Activated T-helper 1 cell treated with anti-CD3 and anti-CD28 coated beads, Interleukin-12 subunit alpha, Interleukin-12 subunit beta, Interleukin-2, Interleukin-4 antibody, amounts not matched to agents 30 ng/mL and 10 ng/mL and 1 ng/mL, durations not matched to agents 14 hours and 24 hours and 36 hours (primary cell): ENCODE measurements at places on chromosomes 6 and 20. TPM values are rescaled to one million over a fixed set of nuclear protein-coding genes. Genes with fewer than 3 reads are reported as not detected.

TBXT gene
- total RNA-seq: not detected in 2 replicates

XPO5 gene
- 135 and 149 TPM in 2 replicates for total RNA-seq

PLN gene
- not detected in 2 replicates for total RNA-seq

TOX2 gene
- total RNA-seq: 4.0 and 4.8 TPM in 2 replicates

LRRN4 gene
- total RNA-seq: not detected in 2 replicates

TGM3 gene
- total RNA-seq: not detected in 2 replicates

CST5 gene
- not detected in 2 replicates for total RNA-seq

ATRN gene
- 10.9 and 11.9 TPM in 2 replicates for total RNA-seq

VGLL2 gene
- total RNA-seq: not detected in 2 replicates

ENTPD6 gene
- 42.5 and 43.5 TPM in 2 replicates for total RNA-seq

SSTR4 gene
- total RNA-seq: not detected in 2 replicates

BTN2A1 gene
- total RNA-seq: 19.9 TPM in 2 replicates

CAGE1 gene
- 0.13 and 0.20 TPM in 2 replicates for total RNA-seq

ADGRF4 gene
- total RNA-seq: not detected in 2 replicates

SIGLEC1 gene
- not detected in 2 replicates for total RNA-seq

HRH3 gene
- total RNA-seq: not detected in 2 replicates

TCF21 gene
- not detected in 2 replicates for total RNA-seq

FRS3 gene
- total RNA-seq: 5.2 and 5.3 TPM in 2 replicates

FBXO30 gene
- total RNA-seq: 8.8 TPM in 2 replicates

RBPJL gene
- 0.18 TPM in 1 of 2 replicates, not detected in the other for total RNA-seq

HLA-DRB1 gene
- 33.1 and 33.7 TPM in 2 replicates for total RNA-seq

COMMD7 gene
- total RNA-seq: 41.3 and 43.0 TPM in 2 replicates
